ENCODE measurements at places on chromosomes 4 and X.

DNA sequence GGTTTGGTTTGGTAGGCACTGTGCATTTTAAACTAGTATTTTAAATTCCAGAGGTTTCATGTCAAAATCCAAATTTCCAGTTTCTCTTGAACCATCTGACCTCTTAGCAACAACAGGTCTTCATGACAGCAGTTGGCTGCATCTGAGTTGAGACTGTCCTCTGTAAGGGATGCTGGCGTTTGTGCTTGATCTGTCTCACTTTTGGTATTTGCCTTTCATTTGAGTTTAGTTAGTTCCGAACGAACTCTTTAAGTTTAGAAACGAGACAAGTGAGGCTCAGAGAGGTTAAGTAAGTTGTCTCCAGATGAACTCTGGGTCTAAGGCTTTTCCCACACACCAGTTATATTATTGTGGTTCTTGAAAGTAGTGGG is 29.1 kb downstream of the SPARCL1 start:
- DNase-seq, result no peak

GRCh38 chrX:96436105-96436504 is 248.5 kb upstream of the DIAPH2 start:
- DNase-seq, result no peak

- DNase-seq, result no peak
These were observed 64.5 kb downstream of the CDS1 start for GRCh38 chr4:84647312-84647884.

GRCh38 chrX:85243761-85244449 is at the start of the genes SATL1 and ZNF711:
SATL1 (minus strand) TSS chrX:85243779; CDS start chrX:85108968, 134,811 bp downstream.
ZNF711 (plus strand) TSS chrX:85243991; CDS start chrX:85247573, 3,582 bp downstream.
- DNase-seq, result no peak

GRCh38 chr4:2788532-2789103 is 4.3 kb upstream of the SH3BP2 start:
- no peak for DNase-seq

GRCh38 chr4:109075621-109076020 is 226.8 kb downstream of the COL25A1 start:
- no peak for DNase-seq

DNA sequence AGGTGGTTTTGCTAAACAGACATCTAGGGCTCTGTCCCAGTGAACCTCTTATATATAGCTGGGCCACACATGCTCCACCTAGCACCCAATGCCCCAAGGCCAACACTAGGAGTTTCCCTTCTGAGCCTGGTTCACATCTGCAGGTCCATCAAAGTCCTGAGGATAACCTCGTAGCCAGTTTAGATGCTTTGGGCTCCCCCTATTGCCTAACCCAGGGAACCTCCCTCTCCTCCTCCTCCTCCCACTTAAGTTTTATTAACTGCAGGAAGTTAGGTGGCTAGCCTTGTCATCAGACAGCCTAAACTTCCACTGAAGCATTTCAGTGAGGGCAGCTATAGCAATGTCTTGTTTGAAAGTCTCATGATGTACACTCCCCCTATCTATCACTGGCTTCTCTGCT is 88.0 kb downstream of the GUCY2F start:
- DNase-seq, result no peak

DNA sequence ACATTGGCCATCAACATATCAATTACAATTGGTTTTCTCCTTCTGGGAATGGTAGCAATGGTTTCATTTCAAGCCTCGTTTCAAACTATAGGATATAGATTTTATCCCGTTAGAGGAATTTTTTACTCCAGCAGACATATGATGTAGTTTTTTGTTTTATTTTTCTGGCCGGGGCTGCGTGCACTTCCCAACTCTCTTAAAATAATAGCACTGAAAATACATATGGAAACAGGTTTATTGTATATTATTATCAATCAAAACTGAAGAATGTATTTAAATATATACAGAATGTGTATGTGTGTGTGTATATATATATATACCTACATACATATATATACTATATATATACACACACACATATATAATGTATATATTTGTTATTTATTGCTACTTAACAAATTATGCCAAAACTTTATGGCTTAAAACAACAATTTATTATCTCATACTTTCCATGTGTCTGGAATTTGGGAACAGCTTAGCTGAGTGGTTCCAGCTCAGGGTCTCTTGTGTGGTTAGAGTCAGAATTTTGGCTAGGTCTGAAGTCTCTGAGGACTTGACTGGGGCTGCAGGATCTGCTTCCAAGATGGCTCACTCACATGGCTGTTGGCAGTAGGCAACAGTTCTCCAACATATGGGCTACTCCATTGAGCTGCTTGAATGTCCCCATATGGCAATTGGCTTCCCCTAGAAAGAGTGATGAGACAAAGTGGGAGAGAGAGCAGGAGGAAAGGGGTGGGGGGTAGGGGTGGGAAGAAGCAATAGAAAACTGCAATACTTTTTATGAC is 314.1 kb downstream of the PPP1R2C start:
- no peak for DNase-seq

DNA sequence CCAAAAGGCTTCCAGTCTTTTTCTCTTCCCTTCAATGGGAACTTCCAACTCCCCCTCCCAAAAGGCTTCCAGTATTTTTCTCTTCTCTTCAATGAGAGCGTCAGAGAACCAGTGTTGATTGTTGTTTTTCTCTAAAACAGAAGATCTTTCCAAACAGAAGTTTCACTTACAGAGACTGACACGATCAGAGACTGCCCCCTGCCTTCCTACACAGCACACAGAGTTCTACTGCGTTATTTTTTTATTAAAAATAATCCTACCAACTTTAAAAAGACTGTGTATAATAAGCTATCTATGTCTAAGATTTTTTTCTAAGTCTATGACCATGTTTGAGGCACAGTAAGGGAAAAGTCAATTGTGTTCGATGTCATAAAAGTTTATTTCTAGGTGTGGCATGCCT is 3.5 kb upstream of the HTR2C start:
- no peak for DNase-seq
